GM12892 (cell line): ENCODE measurements at places on chromosomes 4 and X.

GRCh38 chr4:7753931-7754465, 185.7 kb downstream of the AFAP1 start:
- DNase-seq, result no peak

DNA sequence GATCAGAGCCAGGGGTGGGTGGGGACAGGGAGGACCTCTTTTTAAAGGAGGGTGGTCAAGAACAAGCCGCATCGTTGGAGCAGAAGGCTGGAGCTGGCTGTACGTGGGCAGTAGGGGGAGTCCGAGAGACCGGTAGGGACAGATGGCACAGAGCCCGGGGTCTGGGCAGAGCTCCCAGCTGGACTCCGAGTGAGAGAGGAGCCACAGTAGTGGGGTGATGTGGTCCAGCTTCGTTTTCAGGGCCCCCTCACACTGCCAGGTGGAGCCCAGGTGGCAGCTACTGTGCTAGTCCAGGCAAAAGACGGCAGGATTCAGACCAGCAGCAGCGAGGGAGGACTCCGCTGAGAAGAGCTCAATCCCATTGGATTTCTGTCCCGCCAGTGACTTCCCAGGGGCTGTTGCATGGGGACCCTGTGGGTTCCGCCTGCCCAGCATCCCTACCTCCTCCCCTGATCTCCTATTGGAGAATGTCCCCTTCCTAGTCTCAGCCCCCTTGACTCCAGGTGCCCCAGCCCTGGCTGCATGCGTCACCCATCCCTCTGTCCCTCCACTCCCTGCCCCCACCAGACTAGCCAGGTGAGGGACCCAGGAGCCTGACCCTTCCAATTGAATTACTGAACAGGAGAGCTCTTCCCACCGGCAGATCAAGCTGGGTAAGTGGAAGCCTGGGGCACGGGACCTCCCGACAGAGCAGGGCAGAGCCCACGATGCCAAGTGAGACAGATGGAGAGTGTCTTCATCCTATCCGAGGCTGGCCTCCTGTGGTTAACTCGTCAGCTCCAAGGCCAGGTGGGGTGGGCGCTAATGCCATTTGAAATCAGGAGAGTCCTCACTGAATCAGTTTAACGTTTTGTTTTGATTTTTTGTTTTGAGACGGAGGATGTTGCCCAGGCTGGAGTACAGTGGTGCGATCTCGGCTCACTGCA, 2.9 kb downstream of the ARHGAP4 start:
- no peak for DNase-seq

DNA sequence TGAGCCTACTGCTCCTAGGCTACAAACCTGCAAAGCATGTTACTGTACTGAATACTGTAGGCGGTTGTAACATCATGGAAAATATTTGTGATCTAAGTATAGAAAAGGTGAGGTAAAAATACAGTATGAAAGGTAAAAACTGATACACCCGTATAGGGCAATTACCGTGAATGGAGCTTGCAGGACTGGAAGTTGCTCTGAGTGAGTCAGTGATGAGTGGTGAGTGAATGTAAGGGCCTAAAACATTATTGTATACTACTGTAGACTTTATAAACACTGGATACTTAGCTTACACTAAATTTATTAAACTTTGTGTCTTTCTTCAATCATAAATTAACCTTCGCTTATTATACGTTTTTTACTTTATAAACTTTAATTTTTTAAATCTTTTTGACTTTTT, 3.7 kb downstream of the KIF4A start:
- no peak for DNase-seq

- no peak for DNase-seq
Measured at GRCh38 chrX:42772874-42773273, 5.1 kb downstream of the PPP1R2C start.

GRCh38 chrX:135951291-135951690, 22.5 kb downstream of the MMGT1 start:
- no peak for DNase-seq

GRCh38 chrX:40420899-40421729, 159.7 kb upstream of the ATP6AP2 start:
- no peak for DNase-seq

GRCh38 chrX:154873329-154873728, 12.8 kb upstream of the F8A1 start:
- no peak for DNase-seq

GRCh38 chr4:140168474-140168873, 14.5 kb upstream of the MAML3 start:
- DNase-seq, result no peak

- no peak for DNase-seq
Measured at GRCh38 chr4:1078490-1078889, 34.9 kb downstream of the RNF212 start.

DNA sequence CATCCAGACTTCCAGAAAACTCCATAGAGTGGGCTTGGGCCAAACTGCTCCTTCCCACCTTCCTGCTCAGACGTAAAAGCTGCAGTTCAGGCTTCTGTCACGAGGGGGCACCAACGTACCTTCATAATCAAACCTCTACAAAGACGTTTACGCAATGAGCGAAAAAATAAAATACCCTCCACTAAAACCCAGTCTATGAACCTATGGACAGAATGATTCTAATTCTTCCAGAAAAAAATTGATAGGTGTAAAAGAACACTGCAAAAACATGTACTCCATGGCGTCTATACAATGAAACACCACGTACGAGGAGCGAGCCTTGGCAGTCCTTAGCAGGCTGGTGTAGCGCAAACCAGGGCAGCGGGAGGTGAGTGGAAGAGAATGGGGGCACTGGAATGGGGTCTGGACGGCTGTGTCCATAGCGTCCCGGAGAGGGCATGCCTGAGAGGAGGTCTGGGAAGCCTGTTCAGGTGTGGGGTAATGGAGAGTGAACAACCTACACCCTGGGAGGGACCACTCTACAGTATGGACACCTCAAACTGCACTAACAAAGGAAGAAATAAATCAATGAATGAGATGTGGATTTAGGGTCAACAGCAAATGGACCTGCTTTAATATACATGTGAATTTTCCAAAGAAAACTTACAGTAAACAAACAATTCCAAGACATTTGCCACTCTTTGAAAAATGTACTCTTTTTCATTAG, 14.4 kb upstream of the RAB40A start:
- DNase-seq, result peak; percentile 2

- no peak for DNase-seq
Measured at GRCh38 chr4:71167083-71167482, 171.7 kb upstream of the SLC4A4 start.

DNA sequence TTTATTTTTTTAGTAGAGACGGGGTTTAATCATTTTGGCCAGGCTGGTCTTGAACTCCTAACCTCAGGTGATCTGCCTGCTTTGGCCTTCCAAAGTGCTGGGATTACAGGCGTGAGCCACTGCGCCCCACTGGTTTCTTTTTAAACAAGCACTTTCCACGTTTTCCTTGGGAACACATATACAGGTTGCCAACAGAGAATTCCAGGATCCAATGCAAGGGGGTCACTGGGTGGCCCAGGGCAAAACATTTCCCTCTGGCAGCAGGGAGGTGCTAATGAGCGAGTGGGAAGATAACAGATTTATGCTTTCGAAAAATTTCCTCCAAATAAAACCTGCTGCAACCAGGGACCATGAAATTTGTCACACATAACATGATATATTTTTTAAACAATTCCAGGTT, 41.1 kb downstream of the ADRA2C start:
- DNase-seq, result no peak

DNA sequence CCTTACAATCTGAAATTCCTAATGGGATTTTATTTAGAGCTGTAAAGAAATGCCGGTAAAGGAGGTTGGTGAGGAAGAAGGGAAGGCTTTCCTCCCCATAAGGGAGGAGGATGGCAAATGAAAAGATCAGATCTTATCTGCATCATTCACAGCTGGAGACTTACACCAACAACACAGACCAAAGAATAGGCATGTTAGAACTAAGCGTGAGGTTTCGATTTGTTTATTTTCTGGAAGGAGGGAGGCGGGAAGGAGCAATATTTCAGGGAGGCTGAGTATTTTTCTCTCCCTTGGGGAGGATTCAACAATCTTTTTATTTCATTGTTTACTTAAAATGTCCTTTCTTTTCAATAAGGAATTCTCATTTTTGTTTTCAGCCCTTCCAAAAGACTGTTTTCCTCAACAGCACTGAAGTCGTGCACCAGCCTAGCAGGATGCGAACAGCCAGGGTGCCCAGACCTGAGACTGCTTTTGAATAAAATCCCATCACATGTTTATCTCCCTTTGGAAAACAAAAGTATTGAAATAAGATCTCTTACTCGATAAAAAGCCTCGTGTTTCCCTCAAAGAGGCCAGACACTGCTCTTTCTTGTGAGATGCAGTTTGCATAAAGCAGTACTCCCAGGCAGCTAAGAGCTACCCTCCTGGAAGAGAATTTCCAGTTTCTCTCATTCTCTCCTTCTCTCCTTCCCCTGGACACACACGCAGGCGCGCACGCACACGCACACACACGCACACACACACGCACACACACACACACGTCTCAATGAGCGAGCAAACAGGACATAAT, 236.1 kb downstream of the MGST2 start:
- no peak for DNase-seq

DNA sequence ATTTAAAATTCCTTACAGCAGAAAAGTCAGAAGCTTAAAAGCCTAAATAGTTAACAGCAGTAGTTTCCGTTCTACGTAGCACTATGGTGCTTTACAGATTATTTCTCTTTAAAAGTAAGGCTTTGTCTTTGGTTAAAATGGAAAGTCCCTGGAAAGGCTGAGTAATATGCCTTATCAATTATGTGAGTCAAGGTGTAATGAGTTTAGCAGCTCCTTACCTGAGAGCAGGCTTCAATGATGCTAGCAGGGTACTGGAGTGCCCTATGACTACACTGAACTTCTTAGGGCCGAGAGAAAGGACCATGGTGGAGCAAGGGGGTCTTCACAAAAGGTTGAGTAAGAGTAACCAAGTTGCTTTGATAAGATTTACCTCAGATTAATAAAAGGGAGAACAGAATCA, 12.6 kb upstream of the NKX6-1 start:
- no peak for DNase-seq

GRCh38 chr4:112978691-112979472, 70.6 kb upstream of the ANK2 start:
- no peak for DNase-seq

DNA sequence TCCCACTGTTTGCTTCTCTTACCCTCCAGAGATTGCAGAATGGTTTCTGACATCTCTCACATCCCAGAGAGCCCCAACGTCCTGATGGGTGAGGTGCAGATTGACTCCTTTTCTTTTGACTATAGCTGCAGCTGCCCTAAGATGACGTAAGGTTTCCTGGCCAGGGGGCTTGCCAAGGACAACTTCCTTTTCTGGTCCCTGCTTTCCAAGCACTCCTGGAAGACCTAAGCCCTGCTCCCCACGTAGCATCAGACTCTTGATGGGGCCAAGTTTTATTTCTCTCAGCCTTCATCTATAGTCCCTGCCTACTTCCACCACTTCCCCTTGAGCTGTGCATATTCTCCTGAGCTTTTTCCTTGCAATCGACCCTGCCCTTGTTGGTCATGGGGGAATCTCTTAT, 497.7 kb downstream of the IDS start:
- no peak for DNase-seq

- DNase-seq, result no peak
Measured at GRCh38 chrX:13357925-13358324, 38.1 kb upstream of the ATXN3L start.

GRCh38 chrX:154486396-154487207, at the start of gene UBL4A:
Gene UBL4A, minus strand, starts transcription at chrX:154486615. Its CDS starts 31 bp downstream, at chrX:154486584.
- DNase-seq, result peak; percentile 67

DNA sequence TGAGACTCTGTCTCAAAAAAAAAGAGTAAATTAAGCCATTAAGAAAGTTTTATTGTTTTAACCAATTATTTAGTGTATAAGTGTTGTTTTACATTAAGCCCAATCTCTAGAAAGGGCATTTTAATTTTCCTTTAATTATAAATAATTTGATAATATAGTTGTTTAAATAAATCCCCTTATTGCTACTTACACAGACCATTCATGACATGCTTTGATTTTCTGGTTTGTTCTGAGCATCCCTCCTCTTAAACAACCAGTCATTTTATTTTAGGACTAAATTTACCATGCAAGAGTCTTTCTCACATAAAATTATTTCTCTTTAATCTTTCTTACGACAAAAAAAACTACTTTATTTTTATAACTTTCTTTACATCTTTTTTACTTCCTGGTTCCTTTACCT, 23.5 kb upstream of the PAGE5 start:
- no peak for DNase-seq

DNA sequence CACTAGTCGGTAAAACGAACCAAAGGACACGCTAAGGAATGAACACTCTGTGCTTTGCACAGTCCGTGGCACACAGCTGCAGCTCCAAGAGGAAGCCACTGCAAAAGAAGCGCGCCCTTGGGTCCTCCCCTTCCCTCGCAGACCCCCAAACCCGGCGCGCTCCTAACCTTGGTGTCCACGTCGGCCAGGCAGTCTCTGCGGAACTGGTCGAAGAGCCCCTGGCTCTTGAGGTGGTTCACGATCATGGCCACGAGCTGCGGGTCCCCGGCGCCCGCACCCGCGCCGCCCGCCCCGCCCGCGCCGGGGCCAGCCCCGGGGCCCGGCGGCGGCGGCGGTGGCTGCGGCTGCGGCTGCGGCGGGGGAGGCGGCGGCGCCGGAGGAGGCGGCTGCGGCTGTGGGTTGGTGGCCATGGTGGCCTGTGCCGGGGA, 333 bp downstream of the BOD1L1 start:
- DNase-seq, result peak; percentile 22

GRCh38 chr4:14853176-14853943, 148.9 kb upstream of the CPEB2 start:
- DNase-seq, result no peak

DNA sequence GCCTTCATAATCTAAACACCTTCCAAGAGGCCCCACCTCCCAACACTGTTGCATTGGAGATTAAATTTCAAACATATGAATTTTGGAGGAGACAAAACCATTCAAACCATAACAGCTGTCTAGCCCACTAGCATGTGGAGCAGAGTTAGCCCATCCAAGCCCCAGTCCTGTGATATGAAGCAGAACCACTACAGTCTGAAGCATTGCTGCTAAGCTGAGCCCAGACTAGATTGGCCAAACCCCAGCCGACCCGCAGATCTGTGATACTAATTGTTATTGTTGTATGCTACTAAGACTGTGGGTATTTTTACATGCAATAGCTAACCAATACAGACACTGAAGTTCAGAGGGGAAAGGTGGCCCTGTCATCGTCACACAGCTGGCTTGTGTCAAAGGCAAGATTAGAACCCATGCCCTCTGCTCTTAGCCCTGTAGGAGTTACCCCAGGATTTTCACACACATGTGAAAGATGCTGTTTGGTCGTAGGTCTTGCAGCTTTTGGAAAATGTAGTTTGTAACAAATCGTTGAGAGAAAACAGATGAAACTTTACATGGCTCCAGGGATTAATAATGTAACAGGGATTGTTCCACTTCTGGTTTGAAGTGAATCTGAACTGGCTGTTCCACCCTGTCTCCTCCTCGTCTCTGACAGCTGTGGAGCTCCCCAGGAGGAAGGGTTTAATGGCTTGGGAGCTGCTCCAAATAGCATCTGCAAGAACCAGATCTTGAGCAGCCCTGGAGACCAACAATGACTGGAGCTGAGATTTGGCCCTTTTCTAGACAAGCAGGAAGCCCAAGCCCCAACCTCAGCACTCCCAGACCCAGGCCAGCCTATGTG, 517.5 kb downstream of the MID1IP1 start:
- no peak for DNase-seq

DNA sequence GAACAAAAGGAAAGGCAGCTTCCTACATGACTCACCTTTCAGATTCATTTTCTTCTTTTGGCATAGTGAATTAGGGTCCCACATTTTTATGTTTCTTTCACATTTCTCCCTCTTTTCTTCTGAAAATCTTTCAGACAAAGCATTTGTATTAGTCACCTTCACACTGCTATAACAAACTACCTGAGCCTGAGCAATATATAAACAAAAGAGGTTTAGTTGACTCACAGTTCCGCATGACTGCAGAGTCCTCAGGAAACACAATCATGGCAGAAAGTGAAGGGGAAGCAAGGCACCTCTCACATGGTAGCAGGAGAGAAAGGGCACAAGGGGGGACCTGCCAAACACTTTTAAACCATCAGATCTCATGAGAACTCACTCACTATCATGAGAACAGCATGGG, 36.9 kb downstream of the MAGEA9 start:
- DNase-seq, result no peak
